ENCODE measurements at places on chromosomes 5 and 9.

DNA sequence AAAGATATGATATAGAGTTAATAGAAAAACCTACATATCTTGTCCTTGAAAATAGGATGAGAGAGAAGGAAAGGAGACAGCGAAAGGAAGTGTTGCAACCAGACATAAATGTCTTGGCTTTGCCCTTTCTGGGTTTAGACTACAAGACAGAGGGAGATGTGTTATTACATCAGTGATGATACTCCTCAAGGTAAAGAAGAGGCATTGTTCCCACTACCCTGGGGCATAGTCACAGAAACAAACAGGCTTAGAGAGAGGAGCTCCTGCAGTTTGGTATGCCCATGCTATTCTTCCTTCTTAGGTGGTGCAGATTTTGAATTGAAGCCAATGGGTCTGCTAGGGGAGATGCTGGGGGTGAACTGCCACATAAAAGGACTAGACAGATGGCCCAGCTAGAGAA is 166.8 kb upstream of the RFX3 start:
- no peak for DNase-seq

GRCh38 chr5:131649161-131649560 is 14.1 kb upstream of the RAPGEF6 start:
- no peak for DNase-seq

DNA sequence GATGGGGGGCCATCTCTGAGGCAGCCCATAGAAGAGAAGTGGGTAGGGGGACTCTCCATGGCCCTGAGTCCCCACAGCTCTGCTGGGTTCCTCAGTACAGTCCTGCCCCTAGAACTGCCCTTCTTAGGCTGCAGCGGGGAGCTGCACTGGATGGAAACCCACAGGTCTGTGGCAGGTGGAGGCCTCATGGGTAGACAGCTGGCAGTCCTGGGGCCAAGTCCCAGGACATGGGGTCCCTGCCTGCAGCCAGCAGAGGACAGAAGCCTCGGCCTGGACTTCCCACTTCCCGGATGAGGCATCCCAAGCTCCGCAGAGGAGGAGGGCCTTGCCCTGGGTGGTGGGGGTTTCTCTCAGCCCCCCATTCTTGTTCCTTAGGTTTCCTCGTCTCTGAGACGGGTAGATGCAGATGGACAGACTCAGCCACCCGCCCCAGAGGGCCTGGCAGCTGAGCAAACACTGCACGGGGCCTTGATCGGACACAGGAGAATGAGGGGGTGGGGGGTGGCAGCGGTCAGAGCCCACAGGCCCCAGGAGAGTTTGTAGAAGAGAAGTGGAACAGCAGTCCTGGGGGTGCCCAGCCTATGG is 153.8 kb downstream of the C9orf50 start:
- DNase-seq: no peak

GRCh38 chr5:67831048-67831447 is 384.5 kb upstream of the PIK3R1 start:
- no peak for DNase-seq

DNA sequence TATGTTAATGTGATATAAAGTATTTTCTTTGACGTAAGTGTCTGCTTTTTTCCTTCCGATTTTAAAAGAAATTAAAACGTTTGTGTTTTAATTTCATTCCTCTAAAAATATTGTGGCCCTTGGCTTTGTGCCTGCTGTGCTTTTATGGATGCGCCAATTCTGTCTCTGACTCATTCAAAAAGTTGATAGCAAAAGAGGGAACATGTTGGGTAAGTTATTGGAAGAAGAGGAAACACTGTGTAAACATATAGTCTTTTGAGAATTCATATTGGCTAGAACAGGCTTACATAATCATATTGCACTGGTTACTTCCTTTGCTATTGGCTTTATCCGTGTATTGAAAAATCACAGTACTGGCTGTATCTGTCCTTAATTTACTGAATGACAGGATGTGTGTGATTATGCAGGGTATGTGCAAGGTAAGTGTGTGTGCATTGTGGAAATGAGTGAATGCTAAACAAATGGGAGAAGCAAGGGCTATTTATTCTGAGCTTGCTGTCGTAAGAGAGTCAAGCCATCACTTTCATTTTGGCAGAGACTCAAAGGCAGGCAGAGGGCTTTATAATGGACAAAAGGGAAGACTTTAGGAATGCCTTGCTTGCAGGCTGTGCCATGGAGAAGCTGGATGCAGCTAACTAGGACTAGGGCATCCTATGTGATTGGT is 67.8 kb downstream of the SGCD start:
- DNase-seq: no peak

- no peak for DNase-seq
These were observed 12.5 kb upstream of the ZSWIM6 start for GRCh38 chr5:61319388-61320146.

- DNase-seq: no peak
These were observed 26.8 kb downstream of the ASS1 start for GRCh38 chr9:130471411-130472183.

GRCh38 chr5:149257131-149257530 is 14.5 kb upstream of the AFAP1L1 start:
- no peak for DNase-seq

- DNase-seq: no peak
These were observed 28.5 kb downstream of the GOLGA2 start for GRCh38 chr9:128247226-128247803.

GRCh38 chr5:16921211-16921610 is 14.9 kb downstream of the MYO10 start:
- DNase-seq: no peak
